Amniotic stem cell (primary cell): ENCODE measurements at places on chromosomes 3 and 15.

GRCh38 chr3:38031022-38031994 is 1.9 kb upstream of the PLCD1 start:
- DNase-seq: no peak

DNA sequence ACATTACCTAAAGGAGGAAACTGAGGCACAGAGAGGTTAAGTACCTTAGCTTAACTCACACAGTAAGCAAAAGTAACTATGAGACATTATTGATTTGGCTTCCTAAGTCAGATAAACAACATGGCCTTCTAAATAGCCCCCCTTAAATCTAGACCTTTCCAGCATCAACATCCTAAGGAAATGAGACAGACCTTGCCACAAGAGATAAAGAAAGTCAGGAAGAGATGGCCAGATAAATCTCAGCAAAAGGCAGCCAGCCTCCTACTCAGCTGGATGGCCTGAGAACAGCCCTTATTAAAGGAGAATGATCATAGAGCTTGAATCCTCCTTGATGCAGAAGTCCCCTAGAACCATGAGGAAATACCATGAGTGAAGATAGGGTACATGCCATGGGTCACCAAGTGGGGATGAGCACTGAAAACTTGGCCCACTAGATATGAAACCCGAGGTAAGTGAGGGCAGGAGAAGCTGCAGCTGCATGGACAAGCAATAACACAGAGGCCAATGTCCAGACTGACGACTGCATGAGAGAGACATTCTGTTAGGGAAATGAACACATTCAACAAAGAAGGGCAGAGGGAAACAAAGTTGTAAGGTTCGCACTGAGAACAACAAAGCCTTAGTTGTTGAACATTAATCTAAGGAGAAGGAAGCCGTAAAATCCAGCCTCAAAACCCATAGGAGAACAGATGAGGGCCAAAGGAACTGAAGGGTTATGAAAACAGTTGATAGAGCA is 69.6 kb downstream of the ZIC4 start:
- no peak for DNase-seq

- DNase-seq: no peak
These were observed 266.6 kb upstream of the UBE2E1 start for GRCh38 chr3:23539185-23539584.

- DNase-seq: no peak
These were observed 120.2 kb upstream of the LIPC start for GRCh38 chr15:58311556-58311955.

DNA sequence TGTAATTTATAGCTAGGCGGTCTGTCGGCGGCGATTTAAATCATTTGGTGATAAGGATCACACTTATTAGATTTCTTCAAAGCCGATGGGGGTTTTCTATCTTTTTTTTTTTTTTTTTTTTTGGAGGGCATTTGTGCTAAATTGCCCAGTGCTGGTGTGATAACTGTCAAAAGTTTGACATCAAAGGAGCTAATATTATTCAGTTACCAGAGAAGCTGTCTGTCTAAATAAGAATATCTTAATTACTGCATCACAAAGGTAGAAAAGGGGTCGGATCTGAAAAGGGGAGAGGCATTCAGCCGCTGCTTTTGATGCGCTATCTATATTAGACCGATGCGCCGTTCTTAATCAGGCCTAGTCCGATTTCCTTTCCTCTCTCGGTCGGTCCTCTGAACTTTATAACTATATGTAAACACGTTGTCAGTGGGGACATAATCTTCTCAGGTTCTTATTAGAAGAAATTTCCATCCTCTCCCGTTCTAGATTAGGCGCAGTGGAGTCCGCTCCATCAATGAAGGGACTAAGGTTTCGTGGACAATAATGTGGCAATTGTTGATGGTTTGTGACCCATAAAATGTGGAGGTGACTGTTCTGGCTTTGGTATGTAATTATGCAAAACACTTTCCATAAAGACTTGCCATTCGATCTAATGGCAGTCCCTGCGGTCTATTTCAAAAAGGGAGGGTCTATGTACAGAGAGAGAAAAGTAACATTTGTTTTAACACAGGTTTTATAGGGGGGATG is 31.7 kb downstream of the NR2F2 start:
- DNase-seq: no peak

GRCh38 chr3:42501321-42501680 is 1.1 kb upstream of the VIPR1 start:
- DNase-seq: no peak

DNA sequence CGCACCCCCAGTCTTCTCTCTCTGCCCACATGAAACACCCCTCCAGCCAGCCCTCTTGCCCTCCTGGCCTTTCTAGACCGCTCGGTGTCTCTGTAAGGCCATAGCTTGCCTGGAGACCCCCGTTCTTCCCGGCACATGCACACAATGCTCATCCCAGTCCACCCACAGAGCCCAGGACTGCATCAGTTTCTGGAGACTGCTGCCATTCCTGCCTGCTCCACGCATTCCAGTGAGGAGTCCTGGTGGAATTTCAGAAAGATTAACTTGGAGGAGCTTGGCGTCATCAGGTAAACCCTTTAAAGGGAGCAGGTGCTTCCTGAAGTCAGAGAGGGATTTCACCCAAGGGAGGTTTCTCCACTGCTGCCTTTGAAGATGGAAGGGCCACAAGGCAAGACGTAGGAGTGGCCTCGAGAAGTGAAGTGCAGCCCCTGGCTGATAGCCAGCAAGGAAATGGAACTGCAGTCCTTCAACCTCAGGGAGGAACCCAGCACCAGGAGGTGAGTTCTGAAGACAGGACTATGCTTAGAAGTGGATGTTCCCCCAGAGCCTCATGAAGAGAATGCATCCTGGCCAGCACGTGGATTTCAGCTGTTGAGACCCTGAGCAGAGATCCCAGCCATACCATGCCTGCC is 19.2 kb downstream of the SLC41A3 start:
- no peak for DNase-seq

- DNase-seq: peak; percentile 27
These were observed 23.2 kb upstream of the VILL start for GRCh38 chr3:37967260-37967881.

GRCh38 chr3:7640787-7641186 is 779.9 kb downstream of the GRM7 start:
- DNase-seq: no peak

DNA sequence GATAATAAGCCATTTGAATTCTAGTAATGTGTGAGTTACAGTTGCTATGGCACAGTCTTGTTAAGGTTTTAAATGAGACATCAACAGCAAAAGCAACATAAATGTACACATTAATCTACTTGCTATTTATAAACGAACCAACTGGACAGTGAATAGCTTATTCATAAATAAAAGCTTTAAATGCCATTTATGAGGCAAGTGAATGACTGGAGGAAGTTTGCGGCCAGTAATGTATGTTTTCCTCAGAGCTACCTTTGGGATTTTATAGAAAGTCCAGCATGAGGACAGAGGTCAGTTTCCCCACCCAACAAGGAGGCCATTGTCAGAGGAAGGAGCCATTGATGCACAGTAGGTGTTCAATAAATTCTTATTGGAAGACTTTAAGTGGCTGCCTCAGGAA is 48.0 kb upstream of the PXYLP1 start:
- no peak for DNase-seq

DNA sequence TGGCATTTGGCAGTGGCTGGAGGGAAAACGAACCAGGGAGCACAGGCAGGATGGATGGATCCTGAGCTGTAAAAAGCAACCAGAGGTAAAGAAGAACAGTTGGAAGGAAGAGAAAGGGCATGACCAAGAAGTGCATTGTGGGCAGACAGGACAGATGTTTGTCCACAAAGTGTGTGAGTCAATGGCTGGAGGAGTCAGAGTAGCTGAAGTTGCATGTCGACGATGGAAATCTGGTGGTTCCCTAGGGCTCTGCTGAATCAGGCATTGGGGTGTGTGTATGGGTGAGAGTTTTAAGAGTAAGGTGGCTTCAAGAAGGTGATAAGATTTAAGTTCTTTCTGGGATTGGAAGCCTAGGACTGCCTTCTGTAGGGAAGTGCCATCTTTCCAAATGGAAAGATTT is 214.0 kb upstream of the BHLHE40 start:
- no peak for DNase-seq

DNA sequence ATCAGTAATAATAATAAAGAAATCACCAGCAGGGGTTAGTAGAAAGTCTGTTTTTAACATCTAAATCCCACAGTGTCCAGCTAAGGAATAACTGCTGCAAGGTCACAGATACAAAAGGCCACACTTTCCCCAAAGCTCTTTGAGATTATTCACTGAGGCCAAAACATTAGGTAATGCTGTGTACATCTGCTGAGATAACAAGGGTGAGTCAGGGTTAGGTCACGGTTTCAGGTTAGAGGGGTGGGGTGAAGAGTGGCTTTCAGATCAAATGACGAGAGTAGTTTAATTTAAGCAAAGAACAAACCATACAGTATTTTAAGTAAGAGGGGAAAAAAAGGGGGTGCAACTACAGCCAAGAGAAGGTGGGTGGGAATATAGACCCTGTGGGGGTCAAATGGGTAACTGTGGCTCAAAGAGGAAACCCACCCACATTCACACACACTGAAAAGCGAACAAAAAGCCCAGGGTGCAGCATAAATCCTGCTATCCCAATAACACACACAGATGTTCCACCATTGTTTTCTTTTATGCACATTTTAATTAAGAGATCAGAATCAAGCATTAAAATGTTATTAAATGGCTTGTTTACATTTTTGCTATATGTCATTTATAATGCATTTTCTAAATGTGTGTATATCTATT is 412.9 kb downstream of the TIGIT start:
- DNase-seq: peak; percentile 5

DNA sequence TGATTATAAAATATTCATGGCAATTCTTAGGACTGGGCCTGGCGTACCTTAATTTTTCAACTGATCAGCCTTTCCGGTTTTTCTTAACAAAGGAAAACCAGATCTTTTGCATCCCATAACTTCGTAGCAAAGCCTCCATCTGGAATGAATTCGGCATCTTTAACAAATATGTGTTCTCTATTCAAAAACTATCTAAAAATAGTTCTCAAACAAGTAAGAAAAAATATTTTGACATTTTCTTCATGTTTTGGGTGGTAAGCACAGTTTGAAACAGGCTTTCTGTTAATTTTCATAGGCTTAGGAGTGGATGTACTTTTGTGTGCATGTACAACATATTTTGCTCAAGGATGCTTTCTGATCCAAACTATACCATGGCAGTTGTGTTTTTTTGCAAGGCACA is 55.1 kb downstream of the RBMS3 start:
- no peak for DNase-seq

DNA sequence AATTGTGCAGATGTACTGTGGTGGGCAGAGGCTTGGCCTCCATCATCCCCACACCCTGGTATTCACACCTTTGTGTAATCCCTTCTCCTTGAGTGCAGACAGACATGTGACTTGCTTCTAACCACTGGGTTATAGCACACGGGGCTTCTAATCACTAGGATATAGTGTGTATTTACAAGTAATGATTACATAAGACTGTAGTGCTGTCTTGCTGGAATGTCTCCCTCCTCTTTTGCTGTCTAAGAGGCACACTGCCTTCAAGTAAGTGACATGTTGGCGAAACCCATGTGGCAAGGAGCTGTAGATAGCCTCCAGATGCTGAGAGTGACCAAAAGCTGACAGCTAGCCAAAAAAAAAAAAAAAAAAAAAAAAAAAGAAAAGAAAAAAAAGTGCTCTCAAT is 542.7 kb upstream of the MDFIC2 start:
- DNase-seq: no peak

DNA sequence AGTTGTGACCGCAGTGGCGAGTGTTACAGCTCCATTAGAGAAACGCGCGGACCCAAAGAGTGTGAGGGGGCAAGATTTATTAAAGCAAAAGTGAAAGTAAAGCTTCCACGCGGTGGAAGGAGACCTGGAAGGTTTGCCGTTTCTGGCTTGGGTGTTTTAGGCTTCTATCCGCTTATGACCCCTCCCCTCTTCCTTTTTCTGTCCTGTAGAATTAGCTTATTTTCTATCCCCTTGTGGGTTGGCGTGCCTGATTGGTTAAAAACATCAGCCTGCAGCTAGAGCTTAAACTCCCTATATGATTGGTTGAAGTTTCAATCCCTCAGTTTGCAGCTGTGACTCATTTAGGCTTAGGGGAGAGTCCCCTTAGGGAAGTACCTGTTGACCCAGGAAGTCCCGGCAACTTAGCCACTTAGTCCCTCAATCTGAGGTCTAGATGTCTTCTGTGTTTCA is 39.6 kb downstream of the C3orf38 start:
- no peak for DNase-seq

DNA sequence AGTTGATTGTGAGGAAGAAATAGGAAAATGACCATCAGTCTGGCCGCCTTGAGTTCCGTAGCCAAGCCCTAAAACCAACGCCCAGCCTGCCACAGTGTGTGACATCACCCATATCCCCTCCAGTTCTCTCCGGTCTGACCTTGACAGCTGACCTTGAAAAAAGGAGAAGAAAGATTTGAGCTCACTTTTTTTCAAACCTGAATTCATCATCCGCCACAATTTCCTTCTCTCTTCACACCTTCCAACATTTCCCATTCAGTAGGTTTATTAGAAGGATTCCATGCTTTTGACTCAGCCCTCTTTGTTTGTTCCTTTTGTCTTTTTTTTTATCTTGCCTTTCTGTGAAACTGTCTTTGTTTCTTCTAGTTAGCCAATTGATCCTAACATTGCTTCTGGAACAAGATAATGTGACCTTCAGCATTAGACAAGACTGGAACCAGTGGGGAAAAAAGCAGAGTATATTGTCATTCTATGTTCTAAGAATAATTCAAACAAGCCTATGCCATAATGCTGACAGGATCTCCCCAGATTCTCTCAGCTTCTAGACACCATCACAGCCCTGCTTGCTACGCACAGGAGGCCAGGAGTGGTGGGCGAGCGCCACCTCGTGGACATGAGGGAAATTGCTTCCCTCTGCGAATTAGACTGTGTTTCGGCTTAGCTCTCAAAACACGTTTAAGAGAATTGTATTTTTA is 283.1 kb downstream of the FGF12 start:
- DNase-seq: peak; percentile 6

DNA sequence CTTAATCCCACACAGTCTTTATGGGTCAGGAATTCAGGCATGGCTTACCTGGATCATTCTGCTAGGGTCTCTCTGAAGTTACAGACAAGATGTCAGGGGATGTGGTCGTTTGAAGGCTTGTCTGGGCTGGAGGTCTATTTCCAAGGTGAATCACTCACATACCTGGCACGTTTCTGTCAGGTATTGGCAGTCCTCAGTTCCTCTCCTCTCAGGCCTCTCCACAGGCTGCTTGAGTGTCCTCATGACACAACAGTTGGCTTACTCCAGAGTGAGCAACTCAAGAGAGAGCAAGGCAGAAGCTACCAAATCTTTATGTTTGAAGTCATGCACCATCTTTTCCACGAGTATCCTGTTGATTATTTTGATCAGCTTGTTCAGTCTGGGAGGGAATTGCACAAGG is 43.9 kb upstream of the PARP14 start:
- no peak for DNase-seq

GRCh38 chr3:139757448-139758030 is 79.8 kb upstream of the NMNAT3 start:
- no peak for DNase-seq
